AG04450 (cell line): ENCODE measurements at places on chromosomes 12 and 14. TPM values are rescaled to one million over a fixed set of nuclear protein-coding genes. Genes with fewer than 3 reads are reported as not detected.

DNA sequence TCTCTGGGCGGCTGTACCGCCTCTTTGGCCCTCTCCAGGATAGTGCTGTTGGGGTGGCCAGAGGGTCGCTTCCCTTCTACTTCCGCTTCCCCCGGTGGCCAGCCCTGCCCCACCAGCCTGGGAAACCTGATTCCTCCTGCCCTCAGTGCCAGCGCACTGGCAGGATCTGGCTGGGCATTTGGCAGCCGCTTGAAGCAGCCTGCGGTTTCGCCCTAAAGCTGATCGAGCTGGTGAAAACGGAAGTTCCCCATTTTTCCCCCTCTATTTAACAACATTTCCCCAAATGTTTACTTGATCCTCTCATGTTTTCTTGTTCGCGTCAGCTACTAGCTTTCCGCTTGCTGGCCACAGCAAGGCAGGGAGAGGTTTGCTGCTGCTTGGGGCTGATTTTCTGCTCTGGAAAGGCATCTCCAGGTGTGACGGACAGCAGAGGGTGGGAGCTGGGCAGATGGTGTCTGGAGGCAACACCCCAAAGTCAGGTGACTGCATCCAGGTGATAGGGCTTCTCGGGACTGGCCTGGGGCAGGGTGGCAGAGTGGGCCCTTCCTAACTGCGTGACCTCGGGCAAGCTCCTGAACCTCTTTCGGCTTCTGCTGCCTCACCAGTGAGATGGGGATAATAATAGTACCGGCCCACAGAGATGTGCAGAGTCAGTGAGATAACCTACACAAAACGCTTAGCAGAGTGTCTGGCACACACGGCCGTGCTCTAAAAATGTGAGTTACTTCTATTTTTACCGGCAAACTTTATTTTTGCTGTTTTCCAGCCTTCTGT lies 53.1 kb downstream of the TSPAN9 start:
- no peak for DNase-seq

Gene SLC25A47
- polyA plus RNA-seq: not detected in 2 replicates

Gene DACT1
- polyA plus RNA-seq: 6.1 and 6.2 TPM in 2 replicates

GRCh38 chr12:26713885-26714383 lies 119.1 kb downstream of the ITPR2 start:
- no peak for DNase-seq

Gene ST8SIA1
- polyA plus RNA-seq: 0.04 and 0.26 TPM in 2 replicates

DNA sequence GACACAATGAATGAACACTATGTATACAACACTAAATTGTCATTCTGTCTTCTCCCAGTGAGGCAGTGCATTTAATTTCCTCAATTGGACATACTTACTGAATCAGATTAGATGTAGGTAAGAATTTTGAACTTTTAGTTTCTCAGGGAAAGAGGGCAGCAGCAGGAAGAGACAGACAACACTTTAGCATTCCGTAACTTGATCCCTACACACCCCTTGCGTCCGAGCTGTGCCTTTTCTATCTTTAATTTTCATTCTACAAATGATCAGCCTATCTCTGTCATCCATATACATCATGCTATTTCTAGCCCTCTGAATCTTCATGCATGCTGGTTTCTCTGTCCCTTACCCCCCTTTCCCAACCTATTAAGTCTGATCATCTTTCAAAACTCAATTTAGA lies 358.0 kb upstream of the RPL10L start:
- no peak for DNase-seq

Gene MYBPC1
- not detected in 2 replicates for polyA plus RNA-seq

DNA sequence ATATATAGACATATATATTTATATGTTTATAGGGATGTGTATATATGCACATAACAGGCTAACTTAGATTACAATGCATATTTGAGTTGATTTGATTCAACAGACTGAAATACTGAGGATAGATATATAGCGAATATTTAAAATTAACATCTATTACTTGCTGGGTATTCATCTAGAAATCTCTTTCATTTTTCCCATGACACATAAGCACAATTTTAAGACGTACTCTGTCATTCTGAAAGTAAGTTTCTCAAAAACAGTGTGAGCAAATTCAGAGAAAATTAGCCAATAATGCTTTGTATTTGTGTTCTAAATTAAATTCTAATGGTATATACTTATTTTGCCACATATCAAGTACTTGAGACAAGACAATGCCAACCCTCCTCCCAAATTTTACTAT lies 907.5 kb upstream of the MDGA2 start:
- no peak for DNase-seq

Gene PPP1R1A
- not detected in 2 replicates for polyA plus RNA-seq

- no peak for DNase-seq
These were observed 448.6 kb downstream of the RAD51B start for GRCh38 chr14:68268197-68268596.

- no peak for DNase-seq
These were observed 68.7 kb downstream of the CCDC91 start for GRCh38 chr12:28258998-28259397.

- no peak for DNase-seq
These were observed 41.4 kb downstream of the NOC4L start for GRCh38 chr12:132185705-132186104.

GRCh38 chr12:123142518-123142840 lies 8.4 kb downstream of the PITPNM2 start:
- no peak for DNase-seq

GRCh38 chr12:57511588-57512325 lies 8.6 kb downstream of the DDIT3 start:
- no peak for DNase-seq

Gene CCND2
- polyA plus RNA-seq: 3.6 and 4.2 TPM in 2 replicates

Gene YBX3
- 95.6 and 99.2 TPM in 2 replicates for polyA plus RNA-seq

DNA sequence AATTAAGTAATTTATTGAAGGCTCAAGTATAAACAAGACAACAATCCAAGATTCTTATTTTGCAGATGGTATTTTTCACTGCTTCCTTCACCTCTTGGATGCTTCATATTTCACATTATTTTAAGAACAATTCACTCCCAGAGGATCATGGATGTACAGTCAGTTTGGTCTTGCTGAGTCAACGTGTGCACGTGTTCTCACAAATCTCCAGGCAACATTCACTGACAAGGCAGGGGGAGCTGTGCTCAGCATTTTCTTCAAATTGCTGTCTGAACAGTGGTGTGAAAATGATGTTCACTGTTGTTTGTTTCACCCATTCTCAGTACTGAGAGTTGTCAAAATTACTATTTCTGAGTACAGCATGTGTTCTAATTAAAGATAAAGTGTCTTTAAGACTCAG lies 118.3 kb upstream of the SLC38A4 start:
- DNase-seq: no peak

DNA sequence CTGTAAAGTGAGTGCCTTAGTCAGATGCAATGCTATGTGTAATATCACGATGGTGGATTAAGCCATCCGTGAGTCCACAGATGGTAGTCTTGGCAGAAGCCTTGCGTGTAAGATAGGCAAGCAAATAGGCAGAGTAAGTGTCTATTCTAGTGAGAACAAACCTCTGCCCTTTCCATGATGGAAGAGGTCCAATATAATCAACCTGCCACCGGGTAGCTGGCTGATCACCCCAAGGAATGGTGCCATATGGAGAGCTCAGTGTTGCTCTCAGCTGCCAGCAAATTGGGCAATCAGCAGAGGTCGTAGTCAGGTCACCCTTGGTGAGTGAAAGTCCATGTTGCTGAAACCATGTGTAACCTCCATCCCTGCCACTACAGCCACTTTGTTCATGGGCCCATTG lies 371.2 kb upstream of the LRFN5 start:
- no peak for DNase-seq

DNA sequence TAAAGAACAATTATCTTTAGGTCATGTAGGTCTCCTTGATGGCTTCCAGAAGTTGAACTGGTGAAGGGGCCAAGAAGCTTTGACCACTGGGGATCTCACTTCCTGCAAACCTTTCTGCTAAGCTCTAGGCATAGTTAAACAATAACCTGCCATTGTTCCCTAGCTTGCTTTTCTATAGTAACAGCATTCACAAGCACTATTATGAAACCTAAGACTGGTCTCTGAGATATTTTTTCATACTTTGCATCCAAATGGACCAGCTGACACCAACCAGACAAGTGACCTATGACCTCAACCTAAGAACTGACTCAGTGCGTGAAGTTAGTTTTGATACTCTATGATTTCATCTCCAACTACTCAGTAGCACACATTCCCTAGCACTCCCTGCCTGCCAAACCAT lies 129.1 kb downstream of the PTPRB start:
- no peak for DNase-seq

Gene OAS3
- polyA plus RNA-seq: 8.5 and 9.3 TPM in 2 replicates

DNA sequence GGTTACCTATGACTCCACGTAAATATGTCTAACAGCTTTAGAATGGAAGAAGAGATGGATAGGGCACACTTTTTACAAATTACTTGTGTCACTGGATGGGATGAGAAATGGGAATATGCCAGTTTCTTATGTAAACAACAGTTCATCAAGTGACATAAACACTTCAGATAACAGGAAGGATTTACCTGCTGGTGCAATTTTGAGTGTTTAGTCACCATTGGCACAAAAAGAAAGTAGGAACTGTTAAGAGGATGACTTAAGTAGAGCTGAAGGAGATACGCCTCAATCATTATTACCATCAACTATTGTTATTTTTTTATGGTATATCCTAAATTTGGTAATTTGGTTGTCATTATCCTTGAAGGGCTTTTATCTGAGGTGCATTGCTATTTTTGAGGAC lies 83.2 kb downstream of the RMST start:
- no peak for DNase-seq

Gene GPD1
- 0.04 and 0.05 TPM in 2 replicates for polyA plus RNA-seq

- no peak for DNase-seq
These were observed 24.0 kb downstream of the FGF6 start for GRCh38 chr12:4421590-4422031.

Gene NFATC4
- 35.7 and 42.0 TPM in 2 replicates for polyA plus RNA-seq

Gene ZFHX2
- polyA plus RNA-seq: 0.09 and 0.14 TPM in 2 replicates

- DNase-seq: no peak
These were observed 505.0 kb upstream of the FLRT2 start for GRCh38 chr14:85024931-85025330.

GRCh38 chr12:58719161-58719560 lies 201.1 kb downstream of the LRIG3 start:
- no peak for DNase-seq

DNA sequence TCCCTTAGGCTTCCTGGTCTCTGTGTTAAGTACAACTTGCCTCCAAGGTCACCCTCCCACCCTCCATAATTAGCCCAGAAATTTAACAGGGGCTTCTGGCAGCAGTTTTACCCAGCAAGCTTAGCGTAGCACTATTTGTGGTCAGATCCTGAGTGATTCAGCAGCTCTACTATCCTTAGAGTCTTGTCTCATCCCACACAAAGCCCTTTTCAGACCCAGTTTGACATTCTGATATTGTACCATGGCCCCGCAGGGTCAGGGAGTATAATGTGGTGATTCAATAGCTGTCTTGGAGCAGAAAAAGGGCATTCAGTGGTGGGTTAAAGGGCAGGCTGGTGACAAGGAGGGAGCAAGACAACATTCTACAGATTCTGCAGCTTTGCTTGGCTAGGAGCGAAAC lies 153.8 kb upstream of the DDHD1 start:
- peak; percentile 16 for DNase-seq

GRCh38 chr12:27524839-27525753 lies 1.1 kb downstream of the PPFIBP1 start:
- no peak for DNase-seq

Gene RNASE3
- not detected in 2 replicates for polyA plus RNA-seq

DNA sequence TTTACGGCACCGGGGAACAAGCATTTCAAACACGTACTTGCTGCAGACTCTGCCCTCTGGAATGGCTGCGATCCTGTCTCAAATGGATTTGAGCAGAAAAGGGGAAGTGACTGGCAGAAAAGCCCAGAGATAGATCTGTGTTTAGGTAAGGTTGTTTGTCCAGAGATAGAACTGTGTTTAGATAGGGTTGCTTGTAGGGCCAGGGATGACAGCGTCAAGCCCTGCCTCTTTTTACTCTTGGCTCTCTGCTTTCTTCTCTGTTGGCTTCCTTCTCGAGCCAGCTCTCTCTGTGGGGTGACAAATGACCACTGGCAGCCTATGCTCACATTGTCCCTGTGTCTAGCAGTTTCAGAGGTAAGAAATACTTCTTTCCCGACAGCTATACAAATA lies 11.4 kb downstream of the DGLUCY start:
- DNase-seq: no peak

DNA sequence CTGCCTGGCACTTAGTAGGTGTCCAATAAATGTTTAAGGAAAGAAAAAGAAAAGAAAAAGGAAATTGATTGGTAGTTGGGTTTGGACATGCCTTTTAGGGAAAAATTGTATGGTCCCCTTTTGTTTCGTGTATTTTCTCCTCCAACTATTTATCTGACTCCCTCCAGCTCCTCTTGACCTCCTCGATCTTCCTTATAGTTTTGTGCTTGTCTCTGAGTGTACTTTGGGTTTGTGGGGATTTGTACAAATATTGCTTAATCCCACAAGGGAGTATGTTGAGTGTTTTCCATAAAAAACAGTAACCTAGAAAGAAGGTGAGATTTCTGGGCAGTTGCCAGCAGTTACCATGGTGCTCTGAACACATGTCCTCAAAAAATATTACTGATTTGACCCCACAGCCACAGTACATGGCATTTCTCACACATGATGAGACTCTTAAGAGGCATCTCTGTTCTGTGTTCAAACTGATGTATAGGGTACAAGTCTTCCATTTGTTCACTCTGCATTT lies 15.7 kb downstream of the PLEKHG7 start:
- no peak for DNase-seq

Gene CISTR
- polyA plus RNA-seq: not detected in 2 replicates
